ENCODE measurements at places on chromosomes 2 and 18.

GRCh38 chr2:104402825-104403224, 451.1 kb upstream of the POU3F3 start:
- no peak for DNase-seq

DNA sequence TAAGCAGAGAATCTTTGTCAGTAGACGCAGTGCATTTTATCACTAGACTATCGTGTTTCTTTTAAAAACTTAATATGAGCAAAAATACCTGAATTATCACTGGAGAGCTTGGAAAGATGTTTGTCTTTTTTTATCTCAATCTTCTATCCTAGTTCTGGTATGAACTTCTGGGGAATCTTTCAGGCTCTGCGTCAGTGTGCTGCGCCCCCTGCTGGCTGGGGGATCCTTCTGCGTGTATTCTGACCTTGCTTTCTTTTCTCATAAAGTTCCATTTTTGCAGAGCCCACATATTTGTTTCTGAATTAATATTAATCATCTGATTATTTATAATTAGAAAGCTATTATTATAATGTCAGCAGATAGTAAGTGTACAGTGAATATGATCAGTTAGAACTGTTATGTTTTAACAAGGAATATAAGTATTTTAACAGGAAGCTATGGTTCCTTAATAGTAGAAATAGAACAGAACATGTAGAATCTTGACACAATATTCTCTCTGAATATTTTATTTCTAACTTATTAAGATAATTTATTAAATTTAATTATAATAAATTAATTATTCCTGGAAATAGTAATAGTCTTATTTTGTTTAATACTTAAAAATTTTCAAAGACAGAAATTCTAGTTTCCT, 945.0 kb upstream of the CRIM1 start:
- peak; percentile 85 for DNase-seq

GRCh38 chr2:237278568-237278967, 135.4 kb downstream of the COL6A3 start:
- no peak for DNase-seq

DNA sequence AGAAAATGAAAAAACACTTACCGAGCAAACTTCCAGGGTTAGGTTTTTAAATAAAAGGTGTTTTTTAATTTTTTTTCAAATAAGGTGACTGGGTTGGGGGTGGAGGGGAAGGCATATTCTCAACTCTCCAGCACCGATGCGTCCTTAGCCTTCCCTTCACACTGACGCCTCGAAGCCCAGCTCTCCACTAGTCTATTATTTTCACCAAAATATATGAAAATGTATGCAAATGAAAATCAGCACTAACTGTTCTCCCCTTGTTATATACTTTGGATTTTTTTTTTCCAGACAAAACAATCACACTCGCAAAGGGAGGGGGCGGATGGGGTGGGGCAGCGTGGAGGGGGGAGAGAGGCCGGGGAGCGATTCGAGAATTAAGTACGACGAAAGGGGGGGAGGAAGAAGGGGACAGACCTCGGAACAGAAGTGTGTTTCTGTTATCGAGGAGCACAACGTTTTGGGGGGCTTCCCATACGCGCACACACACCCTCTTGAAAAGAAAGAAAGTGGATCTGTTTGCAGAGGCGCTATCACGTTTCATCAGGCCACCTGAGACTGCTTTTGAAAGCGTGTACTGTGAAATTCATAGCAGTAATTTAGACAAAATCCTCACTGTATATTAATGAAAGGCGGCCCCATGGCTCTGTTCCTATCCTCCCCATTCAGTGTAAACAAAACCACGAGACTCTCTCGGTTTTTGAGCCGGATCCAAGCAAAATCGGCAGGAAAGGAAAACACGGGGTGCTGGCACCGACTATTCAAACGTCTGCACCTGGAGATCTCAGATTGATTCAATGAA, 2.4 kb upstream of the POU3F3 start:
- no peak for DNase-seq

- peak; percentile 25 for DNase-seq
Measured at GRCh38 chr2:99851089-99851488, 291.3 kb downstream of the AFF3 start.

GRCh38 chr2:446303-446874, 158.5 kb upstream of the ALKAL2 start:
- no peak for DNase-seq

DNA sequence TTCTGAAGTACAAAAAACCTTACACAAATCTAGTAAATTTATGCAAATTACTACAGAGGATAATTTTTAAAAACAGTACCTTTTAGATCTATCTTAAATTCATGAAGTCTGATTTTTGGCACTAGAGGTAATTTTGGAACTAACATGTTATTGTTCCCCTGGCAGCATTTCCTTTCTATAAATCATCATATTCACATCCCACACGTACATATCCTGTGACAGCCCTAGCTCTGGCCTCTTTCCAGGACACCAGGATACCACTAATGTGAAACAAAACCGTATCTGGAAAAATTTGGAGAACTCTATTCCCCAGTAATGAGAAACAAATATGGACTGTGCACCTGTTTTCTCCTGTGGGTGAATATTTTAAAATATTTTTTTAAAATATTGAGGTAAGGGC, 14.0 kb upstream of the BIRC6 start:
- no peak for DNase-seq
